Stimulated activated CD4-positive, alpha-beta T cell treated with anti-CD3 and anti-CD28 coated beads, Interleukin-2, amount 100 ng/mL, for 24 hours (primary cell): ENCODE measurements at places on chromosomes 12 and 14.

DNA sequence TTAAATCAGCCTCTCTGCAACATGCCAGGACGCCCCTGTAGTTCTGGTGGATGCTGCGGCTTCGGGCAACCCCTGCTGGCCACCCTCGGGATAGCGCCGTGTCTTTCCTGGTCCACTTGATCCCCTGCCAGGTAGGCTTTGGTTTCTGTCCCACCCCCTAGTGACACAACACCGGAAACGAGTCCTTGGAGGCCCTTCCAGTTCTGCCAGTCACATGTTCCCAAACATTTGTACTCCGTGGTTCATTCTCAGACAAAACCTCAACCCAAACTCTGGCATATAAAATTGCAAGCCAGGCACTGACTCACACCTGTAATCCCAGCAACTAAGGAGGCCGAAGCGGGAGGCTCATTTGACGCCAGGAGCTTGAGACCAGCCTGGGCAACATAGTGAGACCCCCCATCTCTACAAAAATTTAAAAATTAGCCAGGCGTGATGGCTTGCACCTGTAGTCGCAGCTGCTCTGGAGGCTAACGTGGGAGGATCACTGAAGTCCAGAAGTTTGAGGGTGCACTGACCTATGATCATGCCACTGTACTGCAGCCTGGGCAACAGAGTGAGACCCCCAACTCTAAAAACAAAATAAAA, 37.0 kb downstream of the RASAL1 start:
- DNase-seq = peak; percentile 80

DNA sequence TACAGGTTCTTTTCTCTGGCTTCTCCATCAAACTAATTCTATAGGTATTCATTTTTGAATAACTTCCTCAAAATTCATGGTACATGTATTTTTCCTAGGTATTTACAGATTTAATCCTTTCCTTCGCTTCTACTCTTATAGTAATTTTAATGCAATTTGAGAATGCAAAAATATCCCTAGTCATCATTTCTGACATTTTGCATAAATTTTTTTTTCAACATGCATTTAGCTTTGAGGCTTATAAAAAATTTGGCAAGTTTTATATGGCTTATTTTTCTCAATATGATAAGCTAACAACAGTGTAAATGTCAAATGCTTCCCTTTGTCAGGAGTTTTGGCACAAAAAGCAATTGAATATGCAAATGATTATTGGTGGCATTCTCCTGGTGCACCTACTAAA, 872.6 kb downstream of the FLRT2 start:
- no peak for DNase-seq

DNA sequence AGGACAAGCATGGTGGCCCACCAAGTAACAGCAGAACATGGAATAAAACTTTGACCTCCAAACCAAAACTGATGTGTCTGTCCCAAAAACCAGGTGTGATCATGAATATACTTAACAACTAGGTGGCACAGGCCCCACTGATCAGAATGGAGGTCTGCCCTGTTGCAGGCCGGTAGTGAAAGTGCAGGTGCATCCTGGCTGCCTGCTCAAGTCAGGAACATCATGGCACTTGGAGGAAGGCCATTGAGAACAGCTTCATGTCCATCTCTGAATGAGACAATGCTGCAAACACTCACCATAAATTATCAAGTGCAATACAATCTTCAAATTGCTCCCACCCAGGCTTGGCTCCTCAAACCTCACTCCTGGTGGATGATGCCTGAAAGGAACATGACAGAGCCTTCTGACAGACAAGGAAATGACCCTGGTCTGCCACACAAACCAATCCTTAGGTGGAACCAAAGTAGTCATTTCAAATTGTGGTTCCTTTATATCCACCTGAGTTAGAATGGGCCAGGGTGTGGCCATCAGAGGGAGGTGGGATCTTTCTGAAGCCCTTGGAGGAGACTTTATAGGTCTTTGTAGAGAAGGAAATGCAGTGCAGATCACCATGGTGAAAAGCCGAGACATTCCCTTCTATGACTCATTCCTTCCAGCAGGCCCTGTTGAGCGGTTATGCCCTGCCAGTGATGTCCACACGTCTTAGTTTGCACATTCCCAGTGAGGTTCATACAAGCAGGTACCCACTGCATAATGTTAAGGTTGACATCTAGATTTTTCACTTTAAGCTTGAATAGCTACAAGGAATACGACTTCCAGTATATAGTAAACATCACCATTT, 36.0 kb downstream of the EGLN3 start:
- DNase-seq = no peak

DNA sequence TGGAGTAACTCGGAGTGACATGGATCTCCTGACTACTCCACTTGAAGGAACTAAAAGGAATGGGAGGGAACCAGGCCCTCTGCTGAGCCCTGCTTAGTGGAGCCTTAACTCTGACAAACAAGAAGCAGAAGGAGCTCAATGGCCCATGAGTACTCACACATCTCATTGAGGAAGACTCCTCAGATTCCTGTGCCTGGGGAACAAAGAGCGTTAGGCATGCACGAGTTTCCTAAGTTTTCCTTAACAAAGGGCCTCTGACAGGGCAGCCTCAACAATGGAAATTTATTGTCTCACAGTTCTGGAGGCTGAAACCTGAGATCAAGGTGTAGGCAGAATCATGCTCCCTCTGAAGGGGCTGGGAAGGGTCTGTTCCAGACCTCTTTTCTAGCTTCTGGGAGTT, 185.7 kb upstream of the NTF3 start:
- no peak for DNase-seq
